ENCODE measurements at places on chromosomes 1 and 21.

- no peak for DNase-seq
These were observed 64.8 kb downstream of the EPHB2 start for GRCh38 chr1:22775478-22775877.

- no peak for DNase-seq
These were observed 173.2 kb downstream of the COP1 start for GRCh38 chr1:176033881-176034280.

GRCh38 chr21:46454142-46454541 lies 4.5 kb upstream of the DIP2A start:
- no peak for DNase-seq

DNA sequence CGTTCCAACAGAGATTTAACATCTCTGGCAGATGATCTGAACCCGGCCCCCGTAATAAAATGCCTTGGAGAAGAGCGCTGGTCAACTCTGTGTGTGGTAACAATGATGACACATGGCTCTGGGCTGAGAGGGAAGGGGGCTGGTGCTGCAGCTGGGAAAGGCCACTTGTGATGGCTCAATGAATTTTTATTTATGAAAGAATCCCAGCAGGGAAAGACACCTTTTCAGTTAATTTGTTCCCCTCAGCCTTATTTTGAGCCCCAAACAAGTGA lies 59.4 kb downstream of the SYT6 start:
- no peak for DNase-seq

- DNase-seq, result no peak
These were observed 21.8 kb upstream of the LHX4 start for GRCh38 chr1:180208264-180208663.

GRCh38 chr21:36499578-36500471 lies 19.9 kb upstream of the CLDN14 start:
- no peak for DNase-seq

DNA sequence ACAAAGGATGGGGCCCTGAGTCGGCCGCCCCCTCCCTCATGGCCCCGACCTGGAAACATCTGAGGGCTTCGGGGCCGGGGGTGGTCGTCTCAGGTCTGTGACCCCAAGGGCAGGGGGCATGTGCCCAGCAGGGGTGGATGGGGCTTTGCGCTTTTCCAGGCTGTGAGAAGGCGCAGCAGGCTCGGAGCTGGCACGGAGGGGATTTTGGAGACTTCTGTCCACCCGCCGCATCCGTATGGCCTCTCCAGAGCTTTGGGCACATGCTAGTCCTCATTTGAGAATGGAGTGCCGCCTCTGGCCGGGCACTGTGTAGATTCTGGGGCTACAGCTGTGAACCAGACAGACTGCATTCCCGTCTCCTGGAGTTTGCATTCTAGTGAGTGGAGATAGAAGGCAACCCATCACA lies 66.1 kb upstream of the WNT4 start:
- no peak for DNase-seq

GRCh38 chr21:17900281-17900989 lies 81.3 kb upstream of the C21orf91 start:
- DNase-seq, result no peak

DNA sequence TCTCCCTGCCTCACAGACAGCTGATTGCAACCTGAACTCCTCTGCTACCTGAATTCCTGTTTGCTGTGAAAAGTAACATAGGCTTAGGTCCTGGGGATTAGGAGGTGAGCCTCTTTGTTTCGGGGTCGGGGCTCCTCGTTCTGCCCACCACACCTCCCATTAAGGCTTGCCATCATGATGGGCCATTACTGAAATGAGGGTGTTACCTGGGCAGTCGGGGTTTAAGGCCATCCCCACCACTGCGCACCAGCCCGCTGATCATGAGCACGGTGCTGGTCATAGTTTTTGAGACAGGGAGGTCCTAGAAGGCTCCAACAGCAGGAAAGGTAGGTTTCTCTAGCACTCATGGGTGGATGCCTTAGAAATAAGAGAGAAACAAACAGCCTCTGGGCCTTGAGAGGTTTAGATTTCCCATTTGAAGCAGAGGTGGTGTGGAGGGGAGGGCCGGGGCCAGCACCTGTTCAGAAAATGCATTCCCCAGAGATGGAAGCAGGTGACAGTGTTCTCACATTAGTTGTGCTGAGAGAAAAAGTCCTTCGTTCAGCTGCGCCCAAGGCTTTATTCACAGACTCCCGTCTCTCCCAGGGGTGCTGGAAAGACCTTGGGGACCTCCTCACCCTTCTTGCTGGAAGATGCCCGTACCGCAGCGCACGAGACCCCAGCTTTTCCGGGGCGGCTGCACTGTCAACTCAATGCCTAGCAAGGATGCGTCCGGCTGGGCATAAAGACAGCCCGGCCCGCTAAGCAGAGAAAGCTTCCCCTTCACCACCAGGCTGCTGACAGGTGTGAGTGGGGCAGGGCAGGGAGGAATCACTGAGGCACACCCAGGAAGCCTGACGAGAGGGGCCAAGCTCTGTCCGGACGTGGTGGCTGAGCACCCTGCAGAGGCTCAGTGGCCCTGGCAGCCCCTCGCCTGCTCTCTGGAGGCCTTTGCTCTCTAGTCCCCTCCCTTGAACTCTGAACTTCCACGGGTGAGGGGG lies 125.5 kb downstream of the PGBD5 start:
- DNase-seq, result no peak

DNA sequence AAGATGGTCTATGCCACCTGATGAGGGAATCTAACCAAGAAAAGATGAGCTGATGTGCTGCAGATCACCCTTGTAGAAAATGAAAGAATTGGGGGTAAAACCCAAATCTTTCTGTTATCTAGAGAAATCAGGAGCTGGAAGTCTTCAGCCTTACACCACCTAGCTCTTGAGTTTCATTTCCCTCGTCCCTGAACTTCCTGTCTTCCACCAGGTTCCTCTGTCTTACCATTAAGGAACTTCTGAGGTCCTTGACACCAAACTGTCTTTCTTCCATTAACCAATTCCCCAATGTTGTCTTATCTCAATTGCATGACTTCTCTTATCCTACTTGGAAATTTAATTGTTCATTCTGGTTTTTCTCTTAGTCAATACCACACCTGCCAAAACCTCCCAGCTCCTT lies 31.5 kb downstream of the LPAR3 start:
- DNase-seq, result no peak

DNA sequence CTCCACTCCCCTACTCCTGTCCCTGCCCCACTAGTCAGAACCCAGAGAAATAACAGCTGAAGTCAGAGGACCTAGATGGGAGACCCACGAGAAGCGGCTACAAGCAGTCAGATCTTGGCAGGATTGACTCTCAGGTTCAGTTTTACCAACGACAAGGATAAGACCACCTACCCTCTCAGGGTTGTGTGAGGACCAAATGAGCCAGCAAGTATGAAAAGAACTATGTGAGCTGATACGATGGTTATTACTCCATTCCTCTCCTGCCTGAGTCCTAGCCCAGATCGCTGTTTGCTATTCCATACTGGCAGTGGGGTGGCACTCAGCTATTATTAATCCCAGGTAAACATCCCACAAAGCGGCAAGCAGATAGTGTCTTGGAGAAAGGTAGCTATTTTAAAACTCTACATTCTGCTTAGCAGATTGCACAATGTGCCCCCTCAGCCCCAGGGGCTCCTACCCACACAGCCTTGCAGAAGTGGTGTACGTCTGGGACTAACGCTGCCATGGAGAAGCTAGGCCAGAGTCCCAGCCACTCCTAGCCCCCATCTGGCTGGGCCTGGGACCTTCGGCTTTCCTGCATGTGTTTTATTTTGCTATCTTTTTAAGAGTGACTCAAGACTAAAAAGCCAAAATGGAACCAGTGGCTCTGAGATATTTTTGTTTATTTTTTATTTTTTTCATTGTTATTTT lies 58.9 kb downstream of the CD46 start:
- no peak for DNase-seq

- DNase-seq, result no peak
These were observed 13.2 kb upstream of the SDHB start for GRCh38 chr1:17067069-17067426.

- DNase-seq, result no peak
These were observed 28.1 kb downstream of the SHISA4 start for GRCh38 chr1:201916649-201917249.

GRCh38 chr1:178483251-178483957 lies 13.4 kb downstream of the CLEC20A start:
- no peak for DNase-seq

GRCh38 chr1:223887747-223888418 lies 42.1 kb upstream of the TP53BP2 start:
- DNase-seq, result no peak

GRCh38 chr1:158025576-158026230 lies 32.3 kb downstream of the KIRREL1 start:
- no peak for DNase-seq

DNA sequence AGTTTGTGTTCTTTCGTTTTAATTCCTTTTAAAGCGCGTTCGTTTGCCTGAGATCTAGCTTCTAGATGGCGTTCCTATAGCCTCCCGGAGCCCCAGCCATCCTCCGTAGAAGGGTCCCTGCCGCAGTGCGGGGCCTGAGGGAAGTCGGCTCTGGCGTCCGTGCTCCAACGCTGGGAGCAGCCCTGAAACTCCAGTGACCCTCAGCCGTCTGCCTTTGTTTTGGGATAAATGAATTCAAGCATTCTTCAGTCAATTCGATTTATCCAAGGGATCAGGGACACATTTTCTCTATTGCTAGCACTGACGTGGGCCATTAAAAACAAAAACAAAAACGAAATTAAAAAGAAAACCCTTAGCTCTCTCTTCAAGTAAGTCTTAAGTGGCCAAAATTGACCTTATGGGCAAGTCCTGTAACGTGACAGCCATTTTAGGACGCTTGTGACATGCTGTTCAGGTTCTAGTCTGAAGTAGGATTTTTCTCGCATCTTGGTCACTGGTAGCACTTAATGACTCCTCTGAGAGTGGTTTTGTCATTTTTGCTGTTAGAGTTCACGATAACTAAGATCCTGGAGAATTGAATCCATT lies 742 bp upstream of the HSPA13 start:
- DNase-seq, result no peak

GRCh38 chr1:15703562-15703961 lies 19.4 kb downstream of the PLEKHM2 start:
- DNase-seq, result no peak

Measured in stimulated activated CD4-positive, alpha-beta T cell treated with anti-CD3 and anti-CD28 coated beads, Interleukin-2, amount 100 ng/mL, for 4 hours (primary cell).